ENCODE measurements at places on chromosomes 12 and 14.

DNA sequence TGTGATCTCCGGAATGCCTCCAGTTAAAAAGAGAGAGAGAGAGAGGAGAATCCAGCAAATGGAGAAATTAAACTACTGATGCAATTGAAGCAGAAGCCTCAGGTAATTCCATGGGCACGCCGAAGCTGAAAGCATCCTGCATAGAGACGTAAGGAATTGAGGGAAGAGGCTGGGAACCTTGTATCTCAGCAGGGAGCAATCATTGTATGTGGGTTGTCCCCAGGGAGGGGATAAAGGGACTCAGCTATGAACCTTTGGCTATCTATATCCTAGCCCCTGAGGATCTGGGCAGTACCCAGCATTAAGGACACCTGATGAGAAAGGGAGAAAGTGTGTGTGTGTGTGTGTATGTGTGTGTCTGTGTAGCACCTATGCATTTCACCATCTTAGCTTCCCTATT lies 95.8 kb upstream of the ATXN7L3B start:
- DNase-seq: no peak

GRCh38 chr12:97545804-97546203 lies 83.2 kb downstream of the RMST start:
- DNase-seq: no peak

- no peak for DNase-seq
Observed at GRCh38 chr14:99467336-99468078, 13.2 kb downstream of the SETD3 start.

- no peak for DNase-seq
Observed at GRCh38 chr12:108995370-108995992, 25.4 kb downstream of the SVOP start.

- DNase-seq: no peak
Observed at GRCh38 chr12:105315726-105316125, 14.8 kb upstream of the C12orf75 start.

- no peak for DNase-seq
Observed at GRCh38 chr12:58914457-58914856, 5.8 kb downstream of the LRIG3 start.

All from stimulated activated naive CD8-positive, alpha-beta T cell treated with anti-CD3 and anti-CD28 coated beads, Interleukin-15, amount 100 ng/mL, for 72 hours (primary cell).